ENCODE measurements at places on chromosomes 4 and X.
A peak's percentile ranks its signal among the peaks of the same experiment; 100 is the strongest.

- no peak for DNase-seq
- no peak overlapping the region for H3K4me3 ChIP-seq
- H3K27me3 ChIP-seq, result no peaks in the 10 kb centered on the region
- H3K36me3 ChIP-seq, result peaks cover 2% of the 10 kb centered on the region
- peak overlapping the region; percentile 12 for H3K27ac ChIP-seq
Observed at GRCh38 chr4:119238068-119238722, 25.7 kb downstream of the USP53 start.

- H3K4me1 ChIP-seq, result no peaks in the 10 kb centered on the region
- no peaks in the 10 kb centered on the region for H3K27me3 ChIP-seq
- no peak overlapping the region for H3K27ac ChIP-seq
- H3K36me3 ChIP-seq, result no peaks in the 10 kb centered on the region
- H3K4me3 ChIP-seq, result no peak overlapping the region
Observed at GRCh38 chr4:139617702-139618490, 47.7 kb upstream of the MGST2 start.

GRCh38 chrX:18676470-18676869 is 4.6 kb upstream of the RS1 start:
- H3K4me1 ChIP-seq, result peaks cover 3% of the 10 kb centered on the region
- no peaks in the 10 kb centered on the region for H3K27me3 ChIP-seq
- no peak for DNase-seq
- H3K27ac ChIP-seq, result no peak overlapping the region

DNA sequence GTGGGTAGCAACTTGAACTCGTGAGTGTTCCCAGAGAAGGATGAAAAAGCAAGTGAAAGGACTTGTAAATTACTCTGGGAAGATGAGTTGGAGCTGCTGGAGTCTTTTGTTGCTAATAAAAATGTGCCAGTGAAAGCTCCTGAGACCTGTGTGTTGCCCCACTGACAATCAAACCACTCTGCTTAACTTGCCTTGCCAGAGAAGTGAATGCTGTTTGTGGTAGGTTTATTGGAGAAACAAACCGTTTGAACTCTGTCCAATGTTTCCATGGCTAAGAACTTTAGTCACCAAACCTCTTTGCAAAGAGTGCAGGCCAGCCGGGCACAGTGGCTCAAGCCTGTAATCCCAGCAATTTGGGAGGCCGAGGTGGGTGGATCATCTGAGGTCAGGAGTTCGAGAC is 586.9 kb downstream of the PCDH7 start:
- no peak for DNase-seq
- no peaks in the 10 kb centered on the region for H3K27me3 ChIP-seq
- H3K36me3 ChIP-seq, result no peaks in the 10 kb centered on the region
- H3K4me3 ChIP-seq, result no peak overlapping the region
- no peak overlapping the region for H3K27ac ChIP-seq
